ENCODE measurements at places on chromosomes 3 and 15.

DNA sequence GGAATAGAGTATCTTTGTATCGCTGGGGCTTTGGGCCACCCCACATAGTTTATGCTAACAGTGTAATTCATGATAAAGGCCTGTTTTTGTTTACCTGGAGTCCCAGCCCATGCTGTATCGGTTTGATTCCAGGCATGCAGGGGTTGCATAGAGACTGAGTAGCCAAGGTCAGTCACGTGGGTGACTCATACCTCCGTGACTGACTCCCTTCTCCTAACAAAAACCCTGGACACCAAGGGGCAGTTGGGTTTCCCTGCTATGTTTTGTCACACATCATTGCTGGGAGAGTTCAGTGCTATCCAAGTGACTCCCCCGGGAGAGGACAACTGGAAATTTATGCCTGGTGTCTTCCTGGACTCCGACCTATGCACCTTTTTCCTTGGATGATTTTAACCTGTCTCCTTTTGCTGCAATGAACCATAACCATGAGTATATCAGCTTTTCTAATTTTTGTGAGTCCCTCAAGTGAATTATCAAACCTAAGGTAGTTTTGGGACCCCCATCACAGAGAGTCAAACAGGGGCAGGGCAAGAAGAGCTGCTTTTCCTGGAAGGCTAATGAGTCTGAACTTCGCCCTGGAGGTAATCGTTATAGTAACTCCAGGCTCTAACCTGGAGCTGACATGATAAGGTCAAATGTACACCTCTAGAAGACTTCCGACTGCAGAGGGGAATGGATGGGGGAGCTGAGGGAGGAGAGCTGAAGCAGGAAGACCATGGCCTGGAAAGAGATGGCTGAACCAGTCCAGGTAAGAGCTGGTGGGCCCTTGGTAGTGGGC lies 57.0 kb downstream of the SRGAP3 start:
- DNase-seq, result no peak

DNA sequence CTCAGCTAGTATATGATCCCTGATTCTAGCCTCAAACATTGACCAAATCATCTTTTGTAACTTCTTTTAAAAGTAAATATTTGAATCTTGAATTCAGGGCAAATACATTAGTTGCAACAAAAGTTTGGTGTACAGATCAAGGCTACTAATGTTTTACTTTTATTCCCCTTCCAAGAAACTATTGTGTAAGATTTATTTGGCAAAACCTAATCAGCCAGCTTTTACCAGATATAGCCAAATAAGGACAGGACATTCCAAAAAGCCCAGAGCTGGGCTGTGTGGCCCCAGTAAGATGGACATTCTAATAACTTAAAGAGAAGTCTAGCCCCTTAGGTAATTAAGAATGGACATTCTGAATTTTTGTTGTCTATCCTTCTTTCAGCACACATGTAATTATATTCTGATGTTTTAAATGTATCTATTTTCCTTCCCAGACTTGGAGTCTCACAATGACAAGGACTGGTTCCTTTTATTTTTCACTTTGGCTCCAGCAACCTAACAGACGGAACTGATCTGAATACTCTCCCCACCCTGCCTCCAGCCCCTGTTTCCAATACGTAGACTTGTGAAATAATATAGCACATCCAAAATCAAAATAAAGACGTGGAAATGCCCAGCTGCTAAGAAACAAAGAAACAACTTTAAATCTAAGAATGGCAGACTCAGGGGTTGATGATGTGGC lies 48.1 kb downstream of the STARD5 start:
- DNase-seq, result no peak

DNA sequence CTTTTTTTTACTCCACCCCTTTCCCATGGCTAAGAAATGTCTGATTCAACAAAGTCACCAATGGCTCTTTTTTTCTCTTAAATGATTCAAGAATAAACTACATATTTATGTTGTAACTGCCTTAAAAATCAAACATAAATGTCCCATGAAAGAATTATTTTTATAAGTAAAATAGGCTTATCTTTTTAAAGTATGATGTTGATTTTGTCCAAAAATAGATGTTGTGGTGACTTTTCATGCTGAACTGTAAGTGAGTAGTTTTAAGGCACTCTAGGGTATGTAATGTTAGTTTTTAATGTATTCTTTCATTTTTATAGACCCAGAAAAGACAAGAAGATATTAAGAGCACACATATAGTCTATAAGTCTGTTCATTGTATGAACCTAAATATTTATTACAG lies 594.9 kb downstream of the NLGN1 start:
- DNase-seq, result no peak

GRCh38 chr3:172317984-172318383 lies 130.3 kb downstream of the GHSR start:
- no peak for DNase-seq

GRCh38 chr3:159800434-159801155 lies 188.0 kb upstream of the IL12A start:
- DNase-seq, result no peak

DNA sequence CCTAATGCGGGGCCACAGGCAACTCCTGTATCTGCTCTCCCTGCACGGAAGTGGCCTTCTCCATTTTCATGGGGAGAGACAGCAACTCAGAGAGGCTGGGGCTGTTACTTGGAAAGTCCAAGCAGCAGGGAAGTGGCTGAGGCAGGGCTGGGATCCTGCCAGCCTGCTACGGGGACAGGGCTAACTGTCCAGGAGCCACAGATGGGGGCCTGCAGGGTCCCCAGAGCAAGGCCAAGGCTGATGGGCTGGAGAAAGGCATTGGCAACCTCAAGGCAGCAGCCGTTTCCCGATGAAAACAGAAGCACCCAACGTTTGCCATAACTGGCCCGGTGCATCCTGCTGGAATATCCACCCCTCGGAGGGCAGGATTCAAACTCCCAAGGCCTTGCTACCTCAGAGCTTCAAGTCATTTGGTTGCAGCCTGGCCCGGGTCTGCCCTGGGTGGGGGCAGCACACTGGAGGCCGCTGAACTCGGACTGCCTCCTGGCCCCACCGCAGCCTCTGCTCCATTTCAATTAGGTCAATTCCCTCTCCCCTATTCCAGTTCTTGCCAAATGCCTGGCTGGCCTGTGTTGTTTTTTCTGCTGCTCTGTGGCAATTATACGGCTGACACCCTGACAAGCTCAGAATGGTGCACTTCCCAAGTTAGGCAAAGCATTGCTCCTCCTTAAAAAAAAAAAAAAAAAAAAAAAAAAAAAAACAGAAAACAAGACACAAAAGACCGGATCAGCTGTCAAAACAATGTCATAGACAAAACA lies 143.5 kb downstream of the NUP210 start:
- no peak for DNase-seq

GRCh38 chr3:58082047-58082446 lies 73.8 kb downstream of the FLNB start:
- DNase-seq, result no peak

DNA sequence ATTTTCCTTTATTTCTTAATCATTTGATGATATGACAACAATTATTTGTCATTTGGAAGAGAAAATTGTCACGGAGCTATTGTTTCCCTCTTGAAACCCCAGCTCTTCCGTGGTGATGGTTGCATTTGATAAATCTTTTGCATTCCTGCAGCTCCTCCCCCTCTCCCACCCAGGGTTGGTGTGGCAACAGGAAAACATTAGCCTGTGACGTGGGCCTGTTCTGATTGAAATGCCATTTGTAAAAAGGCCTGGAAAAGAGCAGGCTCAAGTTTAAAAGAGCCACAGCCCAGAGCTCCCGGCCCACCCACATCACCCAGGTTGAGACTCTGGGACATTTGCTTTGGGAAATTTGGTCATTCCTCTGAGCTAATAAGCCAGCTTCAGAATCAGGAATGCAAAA lies 282.5 kb downstream of the RPLP1 start:
- DNase-seq, result no peak

DNA sequence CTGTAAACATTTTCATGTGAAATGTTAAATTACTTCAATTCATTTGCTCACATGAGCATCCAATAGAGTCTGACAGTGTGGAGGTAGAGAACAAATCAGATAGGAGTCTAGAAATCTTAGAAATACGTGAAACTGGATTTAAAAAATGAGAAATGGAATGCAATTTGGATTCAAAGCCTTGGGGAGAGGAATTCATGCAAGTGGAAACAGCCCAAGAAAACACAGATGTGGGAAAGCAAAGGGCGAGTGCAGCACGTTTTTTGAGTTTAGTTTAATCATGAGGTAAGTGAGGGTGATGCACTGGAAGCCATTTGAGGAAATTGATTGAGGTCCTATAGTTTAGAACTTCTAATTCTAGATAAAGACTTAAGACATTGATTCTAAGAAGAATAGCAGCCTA lies 434.7 kb downstream of the C3orf38 start:
- no peak for DNase-seq

GRCh38 chr15:40340740-40341400 lies at the start of gene CCDC9B:
TSS of gene CCDC9B (minus strand) at chr15:40340939. CDS start at chr15:40340819, 120 bp downstream.
- no peak for DNase-seq

DNA sequence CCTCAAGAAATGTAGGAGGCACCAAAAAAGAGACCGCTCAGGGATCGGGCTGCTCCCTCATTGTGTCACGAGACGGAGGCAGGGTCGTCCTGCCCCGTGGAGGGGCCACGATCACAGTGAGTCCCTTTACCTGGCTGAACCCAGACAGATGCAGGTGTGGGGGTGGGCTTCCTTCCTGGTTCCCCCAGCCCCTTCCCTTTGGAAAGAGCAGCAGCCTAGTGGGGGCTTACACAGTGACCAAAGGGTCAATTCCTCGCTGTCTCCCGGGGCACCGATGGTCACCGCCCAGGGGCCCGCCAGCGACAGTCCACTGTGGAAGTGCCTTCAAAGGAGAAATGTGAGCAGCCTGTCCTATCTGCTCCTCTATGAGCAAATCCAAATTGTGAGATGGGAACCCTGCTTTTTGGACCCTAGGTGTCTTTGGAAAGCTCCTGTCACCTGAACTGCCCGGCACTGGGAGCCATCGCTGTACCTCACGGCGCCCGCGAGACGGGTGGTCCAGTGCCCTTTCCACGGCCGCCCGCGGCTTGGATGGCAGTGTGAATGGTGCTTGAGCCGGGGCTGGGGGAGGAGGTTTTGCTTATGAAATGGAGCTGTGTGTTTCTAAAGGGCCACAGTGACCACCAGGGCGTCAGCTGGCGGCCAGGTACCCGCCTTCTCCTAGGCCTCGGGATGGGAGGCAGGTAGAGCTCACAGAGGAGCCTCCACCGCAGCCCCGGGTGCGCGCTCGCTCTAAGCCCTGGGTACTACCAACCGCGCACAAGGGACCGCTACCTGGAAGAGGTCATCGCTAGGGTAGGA lies 155.7 kb downstream of the KLF13 start:
- DNase-seq, result no peak

DNA sequence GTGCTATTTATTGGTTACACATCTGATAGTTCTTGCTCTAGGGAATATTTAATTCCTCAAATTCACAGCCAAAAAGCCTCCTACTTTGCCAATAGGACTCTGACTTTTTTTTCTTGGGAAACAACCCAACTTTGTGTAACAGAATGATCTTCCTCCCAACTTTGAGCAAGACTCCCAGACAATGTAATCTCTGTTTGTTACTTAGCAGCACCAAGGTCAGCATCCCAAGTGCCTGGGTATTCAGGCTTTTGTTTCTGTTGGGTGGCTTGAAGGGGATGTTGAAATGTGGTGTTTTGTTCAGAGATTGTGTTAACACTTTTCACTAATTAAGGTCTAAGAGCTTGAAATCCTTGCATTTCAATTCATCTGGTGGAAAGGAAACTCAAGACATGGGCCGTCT lies 115.8 kb downstream of the ADAMTS9 start:
- DNase-seq, result no peak

GRCh38 chr15:66212563-66212921 lies 41.0 kb downstream of the MEGF11 start:
- no peak for DNase-seq

DNA sequence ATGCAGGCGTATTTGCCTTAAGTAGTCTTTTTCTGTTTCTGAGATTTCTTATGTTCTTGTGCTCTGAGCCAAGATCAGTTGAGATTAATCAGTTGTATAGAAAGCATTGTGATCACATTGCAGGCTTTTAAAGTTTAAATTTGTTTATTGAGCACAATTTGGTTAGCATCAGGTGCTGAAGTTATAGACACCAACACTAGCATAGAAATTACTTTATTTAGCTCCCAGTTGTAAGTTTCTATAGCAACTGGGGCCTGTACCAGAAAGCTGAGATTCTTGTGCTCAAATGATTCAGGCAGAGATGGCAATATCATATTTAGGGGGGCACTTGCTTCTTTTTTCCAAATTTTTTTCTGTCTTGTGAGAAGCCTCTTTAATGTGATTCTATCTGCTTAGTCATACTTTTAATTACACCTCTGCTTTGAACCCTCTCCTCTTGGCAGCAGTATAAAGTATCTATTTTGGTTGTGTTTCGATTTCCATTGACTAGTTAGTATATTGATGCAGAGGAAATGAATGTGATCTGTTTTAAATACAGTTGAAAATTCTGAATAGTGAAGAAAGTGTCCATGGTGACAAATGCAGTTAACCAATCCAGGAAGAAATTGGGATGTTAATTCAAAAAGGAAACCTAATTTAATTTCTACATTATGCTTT lies 241.7 kb upstream of the GBE1 start:
- no peak for DNase-seq

DNA sequence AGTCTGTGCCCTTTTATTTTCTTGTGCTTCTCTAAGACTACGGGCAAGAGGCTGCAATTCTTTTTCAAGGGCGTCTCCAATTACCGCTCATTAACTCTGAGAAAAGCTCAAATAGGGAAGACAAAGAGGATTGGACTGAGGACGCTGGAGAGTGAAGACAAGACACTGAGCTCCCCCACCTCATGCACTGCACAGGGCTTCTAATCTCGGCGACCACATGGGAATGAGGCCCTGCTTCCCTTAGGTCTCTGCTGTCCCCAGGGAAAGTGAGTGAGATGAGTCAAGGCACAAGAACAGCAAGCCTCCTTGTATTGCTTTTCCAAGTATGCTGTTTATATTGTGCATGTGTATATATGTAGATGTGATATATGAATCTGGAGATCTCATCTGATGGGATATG lies 392.2 kb upstream of the CFAP20DC start:
- DNase-seq, result no peak

- no peak for DNase-seq
Measured at GRCh38 chr3:47573190-47574172, 5.2 kb downstream of the CSPG5 start.

- no peak for DNase-seq
Measured at GRCh38 chr15:70519616-70520015, 243.7 kb downstream of the UACA start.

- no peak for DNase-seq
Measured at GRCh38 chr3:12224181-12225147, 64.4 kb upstream of the PPARG start.

- DNase-seq, result no peak
Measured at GRCh38 chr15:93830221-93831080, 400.9 kb upstream of the MCTP2 start.

All from activated T-cell treated with anti-CD3 and anti-CD28 coated beads for 4 hours (primary cell).